ENCODE measurements at places on chromosomes 11 and 22.
A peak's percentile ranks its signal among the peaks of the same experiment; 100 is the strongest.

DNA sequence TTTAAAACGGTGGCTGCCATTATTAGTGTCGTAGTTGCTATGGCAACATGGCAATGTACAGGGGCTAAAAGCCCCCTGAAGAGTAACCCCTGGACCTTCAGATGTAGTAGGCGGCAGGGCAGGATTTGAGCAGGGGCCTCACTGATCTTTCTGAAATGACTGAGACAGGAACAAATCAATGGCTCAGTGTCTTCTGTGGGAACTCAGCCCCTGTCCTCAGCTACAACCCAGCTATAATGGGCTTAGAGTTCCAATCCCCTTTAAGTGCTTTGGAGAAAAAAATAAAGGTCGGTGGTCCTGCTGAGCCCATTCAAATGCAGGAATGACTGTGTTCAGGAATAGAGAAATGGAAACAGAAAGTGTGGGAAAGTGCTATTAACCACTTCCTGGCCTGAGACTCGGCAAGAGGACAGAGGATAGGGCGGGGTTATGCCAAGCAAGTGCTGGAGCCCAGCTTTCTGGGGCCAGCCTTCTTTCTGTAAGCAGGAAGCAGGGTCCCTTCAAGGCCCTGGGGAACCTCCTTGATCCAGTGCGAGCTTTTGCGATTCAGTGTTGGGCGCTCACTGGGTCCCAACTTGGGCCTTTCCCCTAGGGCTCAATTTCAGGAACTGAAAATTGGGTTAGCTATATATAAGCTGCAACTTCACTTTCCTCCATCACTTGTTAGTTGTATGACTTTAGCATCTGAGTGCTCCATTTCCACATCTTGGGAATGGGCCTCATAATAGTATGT is 6.1 kb upstream of the CD82 start:
- H3K27ac ChIP-seq, result no peak overlapping the region
- peaks cover 12% of the 10 kb centered on the region for H3K4me1 ChIP-seq
- no peak overlapping the region for H3K4me3 ChIP-seq
- no peaks in the 10 kb centered on the region for H3K36me3 ChIP-seq
- H3K27me3 ChIP-seq, result no peaks in the 10 kb centered on the region

GRCh38 chr11:65498042-65498726 is 661 bp upstream of the MALAT1 start:
- DNase-seq, result peak; percentile 74
- H3K4me3 ChIP-seq, result peak overlapping the region; percentile 67
- H3K36me3 ChIP-seq, result peaks cover 5% of the 10 kb centered on the region

GRCh38 chr11:86623041-86623621 is 49.3 kb downstream of the ME3 start:
- no peak overlapping the region for H3K4me3 ChIP-seq
- DNase-seq, result no peak
- no peaks in the 10 kb centered on the region for H3K27me3 ChIP-seq
- no peaks in the 10 kb centered on the region for H3K4me1 ChIP-seq
- no peak overlapping the region for H3K27ac ChIP-seq
- H3K36me3 ChIP-seq, result no peaks in the 10 kb centered on the region

DNA sequence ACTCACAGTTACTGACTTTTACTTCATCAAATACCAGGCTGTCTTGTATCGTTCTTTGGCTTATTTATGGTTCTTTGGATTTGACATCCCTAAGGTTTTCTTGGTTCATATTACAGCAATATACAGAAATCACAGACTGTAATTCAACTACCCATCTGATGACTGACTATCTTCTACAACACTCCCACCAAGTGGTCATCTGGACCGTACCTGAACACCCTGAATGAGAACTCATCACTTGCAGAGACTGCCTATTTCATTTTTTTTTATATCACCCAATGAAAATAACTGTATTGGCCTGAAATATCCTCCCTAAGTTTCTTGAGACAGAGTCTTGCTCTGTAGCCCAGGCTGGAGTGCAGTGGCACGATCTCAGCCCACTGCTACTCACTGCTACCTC is 9.5 kb upstream of the UPB1 start:
- H3K36me3 ChIP-seq, result no peaks in the 10 kb centered on the region
- no peak overlapping the region for H3K4me3 ChIP-seq
- peaks cover 74% of the 10 kb centered on the region for H3K4me1 ChIP-seq
- no peaks in the 10 kb centered on the region for H3K27me3 ChIP-seq
- no peak overlapping the region for H3K27ac ChIP-seq

DNA sequence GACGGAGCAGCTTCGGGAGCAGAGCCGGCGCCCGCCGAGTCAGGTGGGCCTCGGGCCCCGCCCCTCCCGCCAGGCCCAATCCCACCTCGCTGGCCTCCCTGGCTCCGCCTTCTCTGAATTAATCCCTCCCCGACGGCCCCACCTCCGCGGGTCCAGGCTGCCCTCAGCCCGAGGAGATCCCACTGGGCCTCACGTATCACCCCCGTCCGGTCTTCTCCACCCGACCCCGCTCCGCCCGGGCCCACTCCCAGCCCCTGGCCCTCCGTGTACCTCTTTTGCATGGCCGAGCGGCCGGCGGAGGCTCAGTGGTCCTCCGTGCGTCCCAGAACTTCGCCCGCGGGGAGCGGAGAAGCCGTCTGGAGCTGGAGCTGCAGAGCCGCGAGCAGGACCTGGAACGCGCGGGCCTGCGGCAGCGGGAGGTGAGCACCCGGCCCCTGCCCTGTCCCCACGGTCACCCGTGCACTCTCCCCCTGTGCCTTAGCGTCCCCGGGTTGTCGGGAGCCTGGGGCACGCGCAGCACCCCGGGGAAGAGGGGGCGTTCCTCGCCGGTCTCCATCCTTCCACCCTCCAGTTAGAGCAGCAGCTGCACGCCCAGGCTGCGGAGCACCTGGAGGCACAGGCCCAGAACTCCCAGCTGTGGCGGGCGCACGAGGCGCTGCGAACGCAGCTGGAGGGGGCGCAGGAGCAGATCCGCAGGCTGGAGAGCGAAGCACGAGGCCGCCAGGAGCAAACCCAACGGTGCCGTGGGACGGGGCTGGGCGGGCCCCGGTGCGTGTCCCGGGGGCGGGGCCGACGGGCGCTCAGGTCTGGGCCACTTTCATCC is 2.2 kb upstream of the CD151 start:
- no peaks in the 10 kb centered on the region for H3K27me3 ChIP-seq
- H3K36me3 ChIP-seq, result no peaks in the 10 kb centered on the region
- peaks cover 89% of the 10 kb centered on the region for H3K4me1 ChIP-seq
- peak; percentile 61 for DNase-seq

GRCh38 chr11:68004551-68005335 is 846 bp upstream of the UNC93B1 start:
- no peak overlapping the region for H3K27ac ChIP-seq
- DNase-seq, result no peak
- H3K27me3 ChIP-seq, result no peaks in the 10 kb centered on the region
- H3K36me3 ChIP-seq, result no peaks in the 10 kb centered on the region

DNA sequence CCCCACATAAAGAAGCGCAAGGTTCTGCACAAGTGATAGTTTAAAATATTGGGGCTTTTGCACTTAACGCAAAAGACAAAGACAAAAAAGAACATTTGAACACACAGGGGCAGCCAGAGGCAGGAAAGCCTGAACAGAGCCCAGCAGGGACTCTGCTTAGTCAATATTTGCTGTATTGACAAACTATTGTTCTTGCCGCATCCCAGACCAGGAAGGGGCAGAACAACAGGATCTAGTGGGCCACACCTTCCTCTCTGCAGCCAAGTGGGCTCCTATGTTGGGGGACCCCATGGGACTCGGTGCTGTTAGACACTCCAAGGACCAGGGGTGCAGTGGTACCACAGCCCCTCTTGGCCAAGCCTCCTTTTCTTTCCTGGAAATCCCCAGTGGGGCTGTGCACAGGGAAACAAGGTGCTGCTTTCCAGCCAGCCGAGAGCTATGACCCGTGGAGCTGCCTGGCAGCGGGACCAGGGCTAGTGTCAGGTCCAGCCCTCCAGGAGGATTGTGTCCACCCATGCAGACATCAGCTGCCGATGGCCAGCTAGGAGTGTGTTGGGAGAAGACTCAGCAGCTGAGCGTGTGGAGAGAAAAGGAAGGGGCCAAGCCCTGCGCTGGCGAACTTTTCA is 43.3 kb upstream of the ANO1 start:
- no peak overlapping the region for H3K4me3 ChIP-seq
- peak; percentile 31 for DNase-seq
- peak overlapping the region; percentile 76 for H3K27ac ChIP-seq
- peaks cover 28% of the 10 kb centered on the region for H3K4me1 ChIP-seq

DNA sequence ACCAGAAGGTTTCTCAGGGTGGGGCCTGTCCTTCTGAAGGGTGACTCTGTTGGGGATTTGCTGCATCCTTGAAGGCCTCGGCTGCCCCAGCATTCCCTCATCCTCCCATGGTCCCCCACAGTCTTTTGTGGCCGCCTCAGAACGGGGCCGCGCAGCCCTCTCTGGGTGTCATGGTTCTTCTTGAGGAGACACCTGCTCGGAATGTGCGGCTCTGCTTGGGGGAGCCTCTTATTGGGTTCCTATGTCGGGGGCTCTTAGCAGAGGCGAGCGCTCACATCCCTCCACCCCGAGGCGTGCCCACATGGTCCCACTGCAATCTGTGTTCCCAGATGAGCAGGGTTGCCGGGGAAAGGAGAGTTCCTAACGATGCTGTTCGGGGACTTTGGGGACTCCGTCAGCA is 1008.4 kb downstream of the BRD1 start:
- H3K4me1 ChIP-seq, result no peaks in the 10 kb centered on the region
- no peak for DNase-seq
- no peaks in the 10 kb centered on the region for H3K36me3 ChIP-seq
- no peak overlapping the region for H3K4me3 ChIP-seq
- no peaks in the 10 kb centered on the region for H3K27me3 ChIP-seq
- no peak overlapping the region for H3K27ac ChIP-seq

- H3K4me3 ChIP-seq, result no peak overlapping the region
- no peak overlapping the region for H3K27ac ChIP-seq
- H3K4me1 ChIP-seq, result no peaks in the 10 kb centered on the region
- no peak for DNase-seq
Measured at GRCh38 chr22:25067851-25068421, 115.4 kb downstream of the KIAA1671 start.

- H3K4me1 ChIP-seq, result peaks cover 7% of the 10 kb centered on the region
- no peaks in the 10 kb centered on the region for H3K36me3 ChIP-seq
- no peak overlapping the region for H3K4me3 ChIP-seq
- no peaks in the 10 kb centered on the region for H3K27me3 ChIP-seq
- H3K27ac ChIP-seq, result no peak overlapping the region
Measured at GRCh38 chr22:25546751-25547150, 17.7 kb upstream of the GRK3 start.

- H3K4me3 ChIP-seq, result no peak overlapping the region
- no peaks in the 10 kb centered on the region for H3K36me3 ChIP-seq
- no peaks in the 10 kb centered on the region for H3K4me1 ChIP-seq
Measured at GRCh38 chr11:89163686-89164085, 14.0 kb upstream of the TYR start.

DNA sequence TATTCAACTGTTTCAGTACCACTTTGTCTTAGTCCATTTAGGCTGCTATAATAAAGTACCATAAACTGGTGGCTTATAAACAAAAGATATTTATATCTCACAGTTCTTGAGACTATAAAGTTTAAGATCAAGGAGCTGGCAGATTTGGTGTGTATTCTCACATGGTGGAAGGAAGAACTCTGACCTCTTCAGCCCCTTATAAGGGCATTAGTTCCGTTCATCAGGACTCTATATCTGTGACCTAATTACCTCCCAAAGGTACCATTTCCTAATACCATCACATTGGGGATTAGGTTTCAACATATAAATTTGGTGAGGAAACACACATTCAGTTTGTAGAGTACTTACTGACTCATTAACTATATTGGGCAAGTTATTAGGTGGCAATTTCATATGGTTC is 10.7 kb upstream of the ARL14EP start:
- no peaks in the 10 kb centered on the region for H3K36me3 ChIP-seq
- no peak for DNase-seq
- H3K27ac ChIP-seq, result no peak overlapping the region
- H3K4me1 ChIP-seq, result no peaks in the 10 kb centered on the region
- no peaks in the 10 kb centered on the region for H3K27me3 ChIP-seq
- H3K4me3 ChIP-seq, result no peak overlapping the region

GRCh38 chr22:40006641-40007040 is 11.9 kb downstream of the FAM83F start:
- H3K36me3 ChIP-seq, result no peaks in the 10 kb centered on the region
- H3K4me3 ChIP-seq, result no peak overlapping the region
- no peaks in the 10 kb centered on the region for H3K4me1 ChIP-seq
- DNase-seq, result no peak

DNA sequence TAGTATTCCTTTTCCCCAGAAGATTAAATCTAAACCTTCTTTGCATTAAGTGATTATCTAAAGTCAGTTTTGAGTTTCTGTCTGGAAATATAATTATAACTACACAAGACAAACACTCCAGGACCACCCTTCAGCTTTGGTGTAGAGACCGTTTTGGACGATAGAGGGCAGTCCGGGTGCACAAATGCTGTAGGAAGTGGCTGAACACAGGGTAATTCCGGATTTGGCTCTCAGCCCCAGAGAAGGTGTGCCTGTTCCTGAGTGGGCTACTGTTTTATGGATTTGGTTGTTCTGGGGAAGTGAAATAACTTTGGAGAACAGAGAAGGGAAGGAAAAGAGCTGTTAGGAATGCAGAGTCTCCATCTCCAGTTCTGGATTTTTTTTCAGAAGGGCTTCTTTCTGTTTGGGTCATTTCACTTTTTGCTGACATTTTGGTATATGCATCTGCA is 14.8 kb downstream of the EXT2 start:
- DNase-seq, result peak; percentile 59
- no peaks in the 10 kb centered on the region for H3K4me1 ChIP-seq
- H3K27ac ChIP-seq, result no peak overlapping the region
- H3K27me3 ChIP-seq, result no peaks in the 10 kb centered on the region
- H3K4me3 ChIP-seq, result no peak overlapping the region
- H3K36me3 ChIP-seq, result no peaks in the 10 kb centered on the region

GRCh38 chr11:131824771-131825170 is 454.4 kb downstream of the NTM start:
- H3K36me3 ChIP-seq, result no peaks in the 10 kb centered on the region
- H3K4me1 ChIP-seq, result no peaks in the 10 kb centered on the region

DNA sequence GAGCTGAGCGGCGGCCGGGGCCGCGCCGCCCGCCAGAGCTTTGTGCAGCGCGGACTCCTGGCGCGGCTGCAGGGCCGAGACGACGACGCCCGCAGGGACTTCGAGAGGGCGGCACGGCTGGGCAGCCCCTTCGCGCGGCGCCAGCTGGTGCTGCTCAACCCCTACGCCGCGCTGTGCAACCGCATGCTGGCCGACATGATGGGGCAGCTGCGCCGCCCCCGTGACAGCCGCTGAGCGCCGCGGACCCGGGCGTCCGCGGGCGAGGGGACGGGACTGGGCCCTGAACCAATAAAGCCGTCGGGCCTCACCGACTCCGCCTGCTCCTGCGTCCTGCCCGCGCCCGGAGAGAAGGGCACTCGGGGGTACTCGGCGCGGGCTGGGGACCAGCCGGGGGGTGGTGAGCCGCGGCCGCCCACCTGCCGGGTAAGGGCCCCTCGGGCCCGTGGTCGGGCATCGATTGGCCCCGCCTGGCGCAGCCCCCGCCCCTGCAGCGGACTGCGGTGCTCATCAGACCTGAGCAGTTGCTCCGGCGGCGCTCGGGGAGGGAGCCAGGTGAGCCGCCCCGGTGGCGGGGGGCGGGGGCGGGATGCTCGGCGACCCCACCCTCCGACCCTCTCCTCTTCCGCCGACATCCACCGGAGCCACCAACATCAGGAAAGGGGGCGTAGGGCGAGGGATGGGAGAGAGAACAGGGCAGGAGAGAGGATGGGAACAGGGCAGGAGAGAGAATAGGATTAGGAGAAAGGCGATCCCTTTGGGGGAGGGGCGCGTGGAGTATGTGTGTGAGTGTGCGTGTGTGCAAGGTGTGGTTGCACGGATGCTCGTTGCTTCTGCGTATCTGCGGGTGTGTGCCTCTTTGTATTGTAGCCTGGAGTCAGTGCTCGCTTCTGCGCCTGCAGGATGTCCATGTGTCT is at the start of gene TMEM25:
TSS of gene TMEM25 (plus strand) at position 510 of the 914 bp plus-strand sequence. CDS start 610 bp downstream, outside the sequence.
- peaks cover 44% of the 10 kb centered on the region for H3K4me1 ChIP-seq
- H3K27ac ChIP-seq, result peak within 1 kb of the TSS; percentile 67
- H3K36me3 ChIP-seq, result no peaks in the 10 kb centered on the region
- peak within 1 kb of the TSS; percentile 56 for H3K4me3 ChIP-seq
- peak; percentile 60 for DNase-seq
